ENCODE measurements at places on chromosomes 2 and 18. TPM values are rescaled to one million over a fixed set of nuclear protein-coding genes. Genes with fewer than 3 reads are reported as not detected.

DNA sequence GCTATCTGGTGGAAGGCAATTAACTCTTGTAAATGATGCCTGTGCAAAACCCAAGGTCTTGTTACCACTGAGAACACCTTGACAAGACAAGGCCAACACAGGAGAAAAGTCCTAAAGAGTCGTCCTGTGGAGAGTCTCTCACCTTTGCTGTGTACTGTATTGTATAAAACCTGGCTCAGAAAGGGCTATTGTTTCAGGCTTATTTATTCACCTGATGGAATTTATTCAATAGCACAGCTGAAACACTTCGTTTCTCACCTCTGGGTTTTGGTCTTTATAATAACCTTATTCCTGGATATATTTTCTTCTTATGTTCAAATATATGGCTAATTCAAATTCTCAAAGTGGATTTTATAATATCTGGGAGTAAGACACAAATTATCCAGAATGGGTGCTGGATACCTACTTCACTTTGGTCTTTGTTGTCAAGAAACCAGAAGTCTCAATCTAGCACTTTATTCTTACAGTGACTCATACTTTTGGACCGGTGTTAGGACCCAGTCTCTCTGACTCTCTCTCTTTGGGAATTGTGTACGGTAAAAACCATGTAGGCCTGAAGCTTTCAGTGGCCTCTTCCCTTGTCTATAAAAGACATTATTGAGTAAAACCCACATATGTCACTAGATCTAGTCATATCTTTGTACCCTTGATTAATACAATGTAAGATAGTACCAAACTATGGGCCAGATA is 16.1 kb upstream of the STAT4 start:
- H3K27ac ChIP-seq, result peak overlapping the region; percentile 34
- DNase-seq, result peak; percentile 40
- H3K36me3 ChIP-seq, result no peaks in the 10 kb centered on the region

DNA sequence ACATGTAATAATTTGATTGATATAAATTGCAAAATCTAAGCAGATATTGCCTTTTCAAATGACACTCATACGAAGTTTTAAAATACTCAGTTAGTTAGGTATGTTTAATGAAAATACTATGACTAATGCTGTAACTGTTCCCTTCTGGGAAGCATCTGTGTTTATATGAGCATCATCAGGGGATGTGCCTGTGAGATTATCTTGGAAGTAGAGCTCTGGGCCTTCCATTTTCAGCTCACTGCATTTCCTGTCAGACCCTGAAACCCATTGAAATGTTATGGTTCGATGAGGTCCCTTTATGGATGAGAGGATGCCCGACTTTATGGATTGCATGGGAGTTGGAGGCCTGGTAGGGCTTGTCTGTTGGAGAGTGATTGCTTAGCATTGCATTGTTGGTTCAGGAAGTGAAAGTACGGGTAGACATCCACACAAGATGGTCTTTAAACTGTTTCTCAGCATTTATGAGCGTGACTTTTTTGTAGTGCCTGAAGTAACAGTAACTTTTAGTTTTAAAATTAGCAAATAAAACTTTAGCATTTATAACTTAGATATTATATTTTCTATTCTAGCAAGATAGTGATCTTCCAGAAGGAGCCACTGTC is 28.7 kb downstream of the ELP2 start:
- peaks cover 72% of the 10 kb centered on the region for H3K36me3 ChIP-seq
- no peak overlapping the region for H3K4me3 ChIP-seq
- H3K4me1 ChIP-seq, result peaks cover 42% of the 10 kb centered on the region
- no peaks in the 10 kb centered on the region for H3K27me3 ChIP-seq
- peak overlapping the region; percentile 82 for H3K27ac ChIP-seq
- peak; percentile 85 for DNase-seq

DNA sequence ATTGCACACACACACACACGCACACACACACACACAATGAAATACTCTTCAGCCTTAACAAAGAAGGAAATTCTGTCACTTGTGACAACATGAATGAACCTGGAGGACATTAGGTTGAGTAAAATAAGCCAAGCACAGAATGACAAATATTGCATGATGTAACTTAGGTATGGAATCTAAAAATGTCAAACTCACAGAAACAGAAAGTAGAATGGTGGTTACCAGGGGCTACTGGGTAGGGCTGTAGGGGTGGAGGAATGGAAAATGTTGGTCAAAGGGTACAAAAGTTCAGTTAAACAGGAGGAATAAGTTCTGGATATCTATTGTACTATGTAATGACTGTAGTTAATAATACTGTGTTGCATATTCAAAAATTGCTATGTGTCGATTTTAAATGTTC is 29.5 kb downstream of the SCN2A start:
- no peak overlapping the region for H3K4me3 ChIP-seq
- no peak for DNase-seq
- no peaks in the 10 kb centered on the region for H3K27me3 ChIP-seq
- H3K27ac ChIP-seq, result no peak overlapping the region

DNA sequence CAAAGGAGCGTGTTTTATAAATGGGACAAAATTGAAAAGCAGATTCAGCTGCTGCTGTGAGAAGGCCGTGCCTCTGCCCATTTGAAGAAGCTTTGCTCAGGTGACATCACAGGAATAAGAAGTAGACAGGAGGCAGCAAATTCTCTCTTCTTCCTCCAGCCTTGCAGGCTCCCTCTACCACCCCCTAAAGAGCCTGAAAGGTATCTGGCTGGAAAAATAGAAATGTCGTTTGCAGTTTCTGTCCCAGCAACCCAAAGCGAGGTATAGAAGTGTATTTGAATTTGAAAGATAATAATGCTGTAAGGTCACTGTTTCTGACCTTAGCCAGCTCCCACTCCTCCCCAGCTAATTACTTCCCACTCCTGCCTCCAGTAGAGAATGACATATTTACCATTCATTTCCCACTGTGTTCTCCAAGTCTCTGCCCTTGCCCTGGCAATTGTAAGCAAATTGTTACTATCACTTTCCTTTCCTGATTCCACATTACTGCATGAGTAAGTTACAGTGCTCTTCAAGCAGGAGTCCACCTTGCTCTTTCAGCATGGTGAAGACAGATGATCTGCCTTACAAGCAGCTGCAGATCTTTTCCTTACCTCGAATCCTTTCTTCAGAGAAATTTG is 56.8 kb upstream of the RASGRP3 start:
- H3K27me3 ChIP-seq, result no peaks in the 10 kb centered on the region
- no peak overlapping the region for H3K27ac ChIP-seq
- H3K4me1 ChIP-seq, result peaks cover 14% of the 10 kb centered on the region
- no peak overlapping the region for H3K4me3 ChIP-seq
- no peaks in the 10 kb centered on the region for H3K36me3 ChIP-seq
- DNase-seq, result no peak

DNA sequence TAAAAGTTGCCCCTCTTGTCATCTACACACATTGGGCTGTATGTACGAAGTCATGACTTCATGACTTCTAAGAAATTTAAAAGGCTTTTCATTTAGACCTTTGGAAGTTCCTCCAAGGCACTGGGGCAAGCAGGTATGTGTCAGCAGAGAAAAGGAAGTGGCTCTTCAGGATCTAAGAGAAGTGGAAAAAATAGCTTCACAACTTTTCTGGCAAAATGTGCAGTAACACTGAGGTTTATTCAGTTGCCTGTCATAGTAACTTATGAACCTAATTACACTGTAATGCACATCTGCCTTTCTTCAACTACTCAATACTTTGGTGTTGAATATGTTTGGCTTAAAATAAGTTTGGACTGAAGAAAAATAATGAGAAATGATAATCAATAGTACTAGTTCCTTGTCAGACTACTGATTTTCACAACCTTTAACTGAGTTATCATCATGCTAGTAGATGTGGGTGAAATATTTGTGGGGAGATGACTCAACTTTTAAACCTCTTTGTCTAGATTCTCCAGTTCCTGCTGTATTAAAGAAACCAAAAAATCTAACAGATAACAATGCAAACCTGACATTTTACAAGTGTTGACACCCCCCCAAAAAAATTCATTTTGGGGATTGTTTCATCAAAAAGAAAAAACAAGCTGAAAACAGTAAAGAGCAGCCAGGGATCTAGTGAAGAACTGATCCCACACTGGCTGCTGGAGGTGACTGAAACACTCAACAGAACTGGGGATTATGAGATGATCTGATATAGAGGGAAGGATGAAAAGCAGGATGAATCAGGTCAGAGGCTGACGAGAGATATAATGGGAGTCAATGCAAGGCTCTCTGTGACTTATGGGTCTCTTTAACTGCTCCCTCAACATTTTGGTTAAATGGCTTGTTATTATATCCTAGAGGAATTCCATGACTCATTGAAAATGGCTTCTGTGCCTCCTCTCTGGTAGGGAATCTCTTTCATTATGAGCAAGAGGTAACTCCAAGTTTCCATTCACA is 84.6 kb downstream of the COLEC12 start:
- H3K36me3 ChIP-seq, result no peaks in the 10 kb centered on the region
- DNase-seq, result peak; percentile 86
- no peaks in the 10 kb centered on the region for H3K27me3 ChIP-seq
- peaks cover 46% of the 10 kb centered on the region for H3K4me1 ChIP-seq

GRCh38 chr2:222309766-222310165 is 11.0 kb upstream of the PAX3 start:
- H3K27me3 ChIP-seq, result peaks cover 100% of the 10 kb centered on the region
- H3K4me3 ChIP-seq, result no peak overlapping the region
- H3K27ac ChIP-seq, result no peak overlapping the region
- no peaks in the 10 kb centered on the region for H3K4me1 ChIP-seq
- DNase-seq, result no peak

GRCh38 chr2:30326497-30326896 is 95.2 kb downstream of the LBH start:
- H3K4me1 ChIP-seq, result no peaks in the 10 kb centered on the region
- no peak for DNase-seq

- no peaks in the 10 kb centered on the region for H3K4me1 ChIP-seq
- H3K27me3 ChIP-seq, result peaks cover 73% of the 10 kb centered on the region
Measured at GRCh38 chr18:5895876-5896740, 786 bp upstream of the TMEM200C start.

- no peak overlapping the region for H3K4me3 ChIP-seq
- H3K36me3 ChIP-seq, result no peaks in the 10 kb centered on the region
- no peak overlapping the region for H3K27ac ChIP-seq
Measured at GRCh38 chr2:173884025-173884802, 81.0 kb downstream of the SP3 start.

- no peak for DNase-seq
- no peaks in the 10 kb centered on the region for H3K36me3 ChIP-seq
- no peaks in the 10 kb centered on the region for H3K27me3 ChIP-seq
- no peak overlapping the region for H3K4me3 ChIP-seq
- no peak overlapping the region for H3K27ac ChIP-seq
- no peaks in the 10 kb centered on the region for H3K4me1 ChIP-seq
Measured at GRCh38 chr2:10475221-10475722, 27.1 kb upstream of the ODC1 start.

DNA sequence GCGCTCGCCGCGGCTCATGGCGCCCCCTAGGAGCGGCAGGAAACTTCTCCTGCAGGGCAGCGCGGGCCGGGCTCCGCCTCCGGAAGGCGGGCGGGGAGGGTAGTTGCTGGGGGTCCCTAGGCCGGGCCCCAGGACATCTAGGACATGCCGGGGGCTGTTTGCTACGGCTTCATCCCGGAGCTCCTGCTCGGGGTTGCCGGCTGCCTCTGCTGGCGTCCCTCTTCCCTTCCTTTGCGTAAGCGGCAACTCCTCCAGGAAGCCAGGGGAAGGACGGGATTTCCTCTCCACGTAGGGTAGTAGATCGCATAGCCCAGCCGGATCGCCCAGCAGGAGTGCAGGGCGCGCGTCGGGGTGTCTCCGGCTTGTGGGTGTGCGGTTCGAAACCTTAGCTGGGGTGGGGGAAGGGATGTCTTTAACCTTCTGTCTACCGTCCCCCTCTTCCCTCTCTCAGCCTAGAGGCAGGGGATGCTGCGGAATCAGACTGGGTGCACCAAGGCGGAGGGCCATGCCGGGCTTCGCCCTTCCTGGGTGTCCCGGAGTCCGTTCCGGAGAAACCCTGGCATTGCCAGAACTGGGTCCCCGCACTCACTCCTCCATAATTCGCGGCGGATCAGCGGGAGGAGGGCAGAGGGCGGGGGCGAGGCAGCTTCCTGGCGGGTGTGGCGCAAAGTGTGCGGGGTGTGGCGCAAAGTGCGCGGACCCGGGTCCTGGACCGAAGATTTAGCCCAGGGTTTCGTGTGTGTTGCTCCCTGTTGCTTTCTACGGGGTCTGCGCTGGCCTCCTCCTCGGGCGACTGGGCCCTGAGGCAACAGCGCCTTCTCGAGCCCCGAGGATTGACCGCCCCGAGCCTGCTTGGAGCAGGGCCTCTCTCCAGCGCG is 12.2 kb upstream of the SKOR2 start:
- H3K4me1 ChIP-seq, result no peaks in the 10 kb centered on the region
- H3K27me3 ChIP-seq, result peaks cover 51% of the 10 kb centered on the region
- no peaks in the 10 kb centered on the region for H3K36me3 ChIP-seq
- no peak overlapping the region for H3K27ac ChIP-seq
- peak overlapping the region; percentile 9 for H3K4me3 ChIP-seq
- no peak for DNase-seq

DNA sequence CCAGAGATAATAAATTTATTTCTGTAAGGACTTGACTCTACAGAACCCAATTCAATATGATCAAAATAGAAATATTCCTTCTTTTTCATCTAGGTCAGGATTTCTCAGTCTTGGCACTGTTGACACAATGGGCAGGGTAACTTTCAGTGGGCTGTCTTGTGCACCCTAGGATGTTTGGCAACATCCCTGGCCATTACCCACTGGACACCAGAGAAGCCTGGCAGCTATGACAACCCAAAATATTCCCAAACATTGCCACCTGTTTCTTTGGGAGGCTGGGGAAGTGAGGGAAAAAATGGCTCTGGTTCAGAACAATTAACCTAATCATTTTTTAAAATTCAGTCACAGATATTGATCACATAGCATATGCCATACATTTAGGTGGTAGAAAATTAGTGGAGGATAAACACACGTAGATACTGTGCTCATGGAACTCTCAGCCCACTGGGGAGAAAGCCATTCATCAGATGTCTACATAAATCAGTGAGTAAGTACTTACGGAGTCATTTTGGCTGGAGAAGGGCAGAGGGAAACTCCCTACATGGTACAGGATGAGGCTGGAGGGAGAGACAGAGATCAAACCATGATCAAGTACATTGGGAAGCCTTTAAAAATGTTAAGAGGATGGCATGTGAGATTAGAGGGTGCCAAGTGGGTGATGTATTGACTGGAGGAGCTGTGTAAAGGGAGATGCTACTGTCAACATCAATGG is 718 bp upstream of the TNP1 start:
- no peak overlapping the region for H3K27ac ChIP-seq
- no peaks in the 10 kb centered on the region for H3K27me3 ChIP-seq
- H3K36me3 ChIP-seq, result no peaks in the 10 kb centered on the region

- H3K27ac ChIP-seq, result no peak overlapping the region
- no peaks in the 10 kb centered on the region for H3K36me3 ChIP-seq
- H3K4me1 ChIP-seq, result peaks cover 9% of the 10 kb centered on the region
- no peak for DNase-seq
- H3K27me3 ChIP-seq, result no peaks in the 10 kb centered on the region
Measured at GRCh38 chr2:101111262-101111838, 39.8 kb downstream of the TBC1D8 start.

Gene TUBB8B
- total RNA-seq, result not detected

Gene MC2R
- total RNA-seq, result not detected

Gene ABCG5
- not detected for total RNA-seq

Gene RGPD5
- 14.6 TPM for total RNA-seq

Data from GM23248 (cell line).